ENCODE measurements at places on chromosomes 7 and 10.

DNA sequence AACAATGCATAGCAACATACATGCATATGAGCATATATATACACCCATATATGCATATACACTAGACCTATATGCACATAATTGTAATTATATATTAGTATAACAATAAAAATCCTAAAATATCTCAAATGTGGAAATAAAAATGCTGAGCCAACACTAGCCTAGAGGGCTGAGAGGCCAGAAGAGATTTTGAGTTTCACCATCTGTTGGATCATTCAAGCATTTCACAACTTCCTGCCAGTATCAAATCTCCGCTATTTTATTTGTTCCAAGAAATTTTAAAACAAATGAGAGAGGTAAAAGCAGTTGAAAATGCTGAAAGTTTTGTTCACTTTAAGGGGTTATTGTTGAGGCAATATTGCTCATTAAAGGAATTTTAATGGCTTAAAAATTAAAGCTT, 187.0 kb downstream of the PCDH15 start:
- no peaks in the 10 kb centered on the region for H3K36me3 ChIP-seq
- H3K4me3 ChIP-seq, result no peak overlapping the region
- no peaks in the 10 kb centered on the region for H3K27me3 ChIP-seq

GRCh38 chr10:102627736-102628293, 16.5 kb upstream of the TRIM8 start:
- H3K27me3 ChIP-seq, result no peaks in the 10 kb centered on the region
- no peak overlapping the region for H3K4me3 ChIP-seq
- H3K36me3 ChIP-seq, result peaks cover 19% of the 10 kb centered on the region
- peaks cover 41% of the 10 kb centered on the region for H3K4me1 ChIP-seq

GRCh38 chr7:69674701-69675182, 76.5 kb downstream of the AUTS2 start:
- no peaks in the 10 kb centered on the region for H3K27me3 ChIP-seq
- no peak overlapping the region for H3K4me3 ChIP-seq
- no peaks in the 10 kb centered on the region for H3K36me3 ChIP-seq
- H3K27ac ChIP-seq, result no peak overlapping the region
- no peaks in the 10 kb centered on the region for H3K4me1 ChIP-seq

DNA sequence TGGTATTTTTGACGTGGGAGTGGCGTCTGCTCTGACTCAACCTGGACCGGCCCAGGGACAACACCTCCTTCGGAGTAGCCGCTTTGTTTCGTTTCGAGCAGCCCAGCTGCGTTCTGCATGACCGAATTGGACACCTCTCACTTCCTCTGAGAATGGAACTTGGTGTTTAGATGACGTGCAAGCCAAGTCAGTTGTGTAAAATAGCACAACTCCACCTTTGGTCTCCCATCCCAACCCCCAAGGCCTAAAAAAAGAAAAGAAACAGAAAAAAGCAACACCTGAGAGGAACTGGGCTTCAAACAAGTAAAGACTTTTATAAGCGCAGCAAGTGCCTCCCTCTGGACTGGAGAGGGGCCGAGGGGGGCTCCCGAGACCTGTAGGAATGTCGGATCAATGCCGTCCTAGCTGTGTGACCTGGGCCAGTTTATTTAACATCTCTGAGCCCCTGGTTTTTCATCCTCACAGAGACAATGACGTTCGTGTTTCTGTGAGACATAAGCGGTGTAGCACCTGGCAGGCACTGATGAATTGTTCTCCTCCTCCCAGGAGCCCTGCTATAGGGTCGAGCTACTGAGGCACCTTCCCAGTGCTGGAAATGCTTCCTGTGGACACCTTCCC, 52.0 kb upstream of the SMNDC1 start:
- H3K27ac ChIP-seq, result no peak overlapping the region
- no peaks in the 10 kb centered on the region for H3K36me3 ChIP-seq
- H3K27me3 ChIP-seq, result peaks cover 7% of the 10 kb centered on the region
- no peak overlapping the region for H3K4me3 ChIP-seq
- peaks cover 3% of the 10 kb centered on the region for H3K4me1 ChIP-seq

- no peaks in the 10 kb centered on the region for H3K4me1 ChIP-seq
- no peak overlapping the region for H3K4me3 ChIP-seq
- no peak overlapping the region for H3K27ac ChIP-seq
- DNase-seq, result no peak
Measured at GRCh38 chr7:105189859-105190492, 176.0 kb downstream of the KMT2E start.

DNA sequence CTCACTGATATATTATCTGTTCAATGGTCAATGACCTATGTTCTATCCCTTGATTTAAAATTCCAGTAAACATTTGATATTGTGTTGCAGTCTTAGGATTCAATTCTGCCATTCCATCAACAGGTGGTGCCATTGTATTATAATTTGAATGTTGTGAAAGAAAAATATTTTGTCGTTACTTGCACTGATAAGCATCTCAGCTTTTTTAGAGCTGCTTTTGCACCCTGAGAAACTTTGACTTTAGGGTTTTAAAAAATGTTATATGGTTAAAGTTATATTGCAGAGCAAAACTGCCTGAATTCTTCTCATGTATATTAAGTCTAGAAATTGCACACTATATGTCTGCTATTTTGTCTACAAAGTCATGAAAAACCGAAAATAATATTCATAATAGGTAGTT, 18.8 kb upstream of the MINDY3 start:
- H3K4me3 ChIP-seq, result no peak overlapping the region
- no peaks in the 10 kb centered on the region for H3K36me3 ChIP-seq
- peaks cover 17% of the 10 kb centered on the region for H3K27me3 ChIP-seq
- DNase-seq, result no peak

GRCh38 chr7:29077854-29078253, 68.5 kb downstream of the CPVL start:
- H3K4me3 ChIP-seq, result no peak overlapping the region
- H3K36me3 ChIP-seq, result no peaks in the 10 kb centered on the region
- H3K27ac ChIP-seq, result no peak overlapping the region
- no peaks in the 10 kb centered on the region for H3K4me1 ChIP-seq
